ENCODE measurements at places on chromosomes 12 and 14. TPM values are rescaled to one million over a fixed set of nuclear protein-coding genes. Genes with fewer than 3 reads are reported as not detected.

CLEC6A gene
- not detected for total RNA-seq

TAS2R7 gene
- total RNA-seq = not detected

CLEC4C gene
- total RNA-seq = 0.44 TPM

SSTR1 gene
- total RNA-seq = not detected

MYBPC1 gene
- total RNA-seq = not detected

CLEC2D gene
- 437 TPM for total RNA-seq

HSP90AA1 gene
- 435 TPM for total RNA-seq

PLEKHG7 gene
- 3.4 TPM for total RNA-seq

RFLNA gene
- not detected for total RNA-seq

FGF6 gene
- total RNA-seq = not detected

DNAJC22 gene
- total RNA-seq = not detected

IQSEC3 gene
- not detected for total RNA-seq

DNA sequence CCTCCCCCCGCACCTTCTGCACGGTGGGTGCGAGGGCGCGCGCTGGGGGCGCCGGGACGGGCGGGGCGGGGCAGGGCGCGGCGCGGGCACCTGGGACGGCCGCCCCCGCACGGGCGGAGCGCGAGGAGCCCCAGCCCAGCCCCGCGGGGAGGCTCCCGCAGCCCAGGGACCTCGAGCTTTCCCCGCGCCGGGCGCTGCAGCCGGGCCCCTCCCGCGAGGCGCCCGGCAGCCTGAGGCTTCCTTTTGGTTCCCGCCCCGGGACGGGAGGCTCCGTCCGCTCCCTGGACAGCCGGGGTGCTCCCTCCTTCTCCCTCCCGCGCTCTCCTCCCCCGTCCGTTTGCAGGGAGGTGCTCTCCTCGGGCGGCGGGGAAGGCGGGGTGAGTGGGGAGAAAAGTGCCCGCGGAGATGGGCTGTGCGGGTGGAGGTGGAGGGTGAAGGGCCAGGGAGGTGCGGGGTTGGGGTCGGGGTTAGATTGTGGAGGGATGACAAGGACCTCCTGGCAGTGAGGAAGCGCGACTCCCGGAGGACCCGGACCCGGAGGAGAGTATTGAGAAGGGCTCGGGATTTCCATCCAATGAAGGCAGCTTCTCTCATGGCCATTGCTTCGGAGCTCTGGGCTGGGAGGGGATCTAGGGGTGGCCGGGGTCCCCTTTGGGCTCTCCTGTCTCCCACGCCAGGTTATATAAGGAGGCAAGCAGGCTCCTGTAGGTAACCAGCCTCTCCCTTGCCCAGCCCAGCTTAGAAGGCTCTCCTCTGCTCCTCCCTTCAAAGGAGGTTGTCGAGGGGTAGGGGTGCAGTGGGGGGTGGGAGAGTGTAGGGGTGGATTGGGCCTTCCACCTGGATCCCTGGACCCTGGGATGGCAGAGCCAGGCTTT, 645 bp downstream of the JDP2 start:
- peak; percentile 33 for DNase-seq

DNA sequence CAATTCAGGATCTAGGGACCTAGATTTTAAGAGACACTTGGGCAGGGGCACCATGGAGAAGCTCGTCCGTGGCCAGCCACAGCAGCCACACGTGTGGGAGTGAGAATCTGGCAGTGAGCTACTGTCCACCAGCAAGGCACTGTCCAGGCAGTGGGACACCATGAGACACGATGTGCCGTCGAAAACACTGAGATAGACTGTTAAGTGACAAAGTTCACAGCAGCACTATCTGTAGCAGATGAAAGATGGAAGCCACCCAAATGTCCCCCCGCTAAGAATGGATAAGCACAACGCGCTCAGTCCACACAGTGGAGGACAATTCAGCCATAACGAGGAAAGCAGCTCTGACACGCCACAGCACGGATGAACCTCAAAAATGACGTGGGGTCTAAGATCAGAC, 19.7 kb downstream of the RILPL1 start:
- no peak for DNase-seq

- no peak for DNase-seq
Measured at GRCh38 chr12:23380419-23381100, 568.9 kb downstream of the SOX5 start.

- no peak for DNase-seq
Measured at GRCh38 chr12:25670076-25671055, 117.3 kb upstream of the LMNTD1 start.

- peak; percentile 79 for DNase-seq
Measured at GRCh38 chr12:124466216-124467128, 100.9 kb downstream of the NCOR2 start.

GRCh38 chr14:24915958-24916595, 133.9 kb downstream of the STXBP6 start:
- no peak for DNase-seq

DNA sequence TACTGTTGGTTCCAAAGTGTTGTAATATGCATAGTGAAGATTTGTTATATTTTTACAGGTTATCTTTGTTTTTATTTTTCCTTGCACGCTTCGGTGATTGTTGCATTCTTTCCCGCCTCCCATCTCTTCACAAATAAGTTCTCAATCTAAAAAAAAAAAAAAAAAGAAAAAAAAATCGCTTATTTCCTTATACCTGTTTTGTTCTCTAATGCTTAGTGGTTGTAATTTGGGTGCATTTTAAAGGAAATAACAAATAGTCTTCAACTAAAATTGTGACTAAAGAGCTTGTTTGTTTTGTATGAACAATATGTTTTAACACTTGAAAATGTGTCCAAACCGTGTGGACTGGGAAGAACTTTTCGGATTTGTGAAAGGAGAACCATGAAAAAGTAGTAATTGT, 1.5 kb downstream of the CAND1 start:
- DNase-seq = no peak

- DNase-seq = no peak
Measured at GRCh38 chr14:99803803-99804202, 10.6 kb downstream of the EML1 start.

GRCh38 chr14:101062065-101062450, 158.5 kb upstream of the RTL1 start:
- no peak for DNase-seq

DNA sequence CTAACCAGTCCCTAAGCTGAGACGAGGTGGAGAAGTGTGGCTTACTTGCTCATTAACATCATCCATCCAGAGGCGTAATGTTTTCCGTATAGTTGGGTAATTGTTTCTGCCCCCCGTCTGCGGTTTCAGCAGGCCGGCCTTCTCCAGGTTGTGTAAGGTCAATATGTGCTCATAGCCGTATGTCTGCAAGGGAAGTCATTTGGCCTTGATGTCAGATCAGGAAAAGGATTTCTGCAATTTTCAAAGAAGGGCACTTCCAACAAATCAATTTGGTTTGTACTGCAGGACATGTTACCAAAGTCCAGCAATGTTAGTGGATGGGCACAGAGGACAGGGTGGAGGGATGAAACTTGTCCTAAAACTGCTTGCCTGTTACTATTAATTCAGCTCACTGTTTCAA, 9.9 kb upstream of the DIABLO start:
- no peak for DNase-seq

DNA sequence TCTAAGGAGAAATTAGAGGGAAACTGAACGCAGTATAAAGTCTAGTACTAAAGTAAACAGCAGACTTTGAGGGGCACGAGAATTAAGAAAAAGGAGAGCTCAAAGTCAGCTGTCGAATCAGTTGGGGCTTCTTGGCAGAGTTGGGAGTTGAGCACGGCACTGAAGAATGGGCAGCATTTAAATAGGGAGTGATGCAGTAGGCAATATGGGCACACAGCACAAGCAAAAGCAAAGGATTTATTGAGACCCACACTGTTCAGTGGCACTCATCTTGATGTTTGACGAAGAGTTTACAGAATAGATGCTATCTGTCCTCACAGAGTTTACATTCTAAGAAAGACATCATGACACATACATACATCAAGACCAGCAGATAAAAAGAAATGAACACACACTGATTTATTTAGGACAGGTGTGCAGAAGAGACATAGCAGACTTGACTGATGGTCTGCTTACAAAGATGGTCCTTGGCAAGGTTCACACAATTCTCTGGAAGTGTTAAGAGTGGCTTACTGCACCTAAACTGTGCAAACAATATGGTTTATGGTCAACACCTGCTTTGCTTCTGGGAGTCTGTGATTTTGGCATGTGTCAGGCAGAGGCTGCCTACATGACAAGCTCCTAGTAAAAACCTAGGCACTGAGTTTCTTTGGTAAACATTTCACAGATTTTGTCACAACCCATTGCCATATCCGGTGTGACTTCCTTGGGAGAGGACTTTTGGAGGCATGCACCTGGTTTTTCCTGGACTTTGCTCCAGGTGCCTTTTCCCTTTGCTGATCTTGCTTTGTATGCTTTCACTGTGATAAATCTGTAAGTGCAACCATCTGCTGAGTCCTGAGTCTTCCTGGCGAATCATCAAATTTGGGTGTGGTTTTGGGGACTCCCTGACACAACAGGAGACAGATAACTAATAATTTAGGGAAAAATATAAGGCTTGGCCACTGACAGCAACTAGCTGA, 26.3 kb downstream of the ALKBH1 start:
- no peak for DNase-seq

DNA sequence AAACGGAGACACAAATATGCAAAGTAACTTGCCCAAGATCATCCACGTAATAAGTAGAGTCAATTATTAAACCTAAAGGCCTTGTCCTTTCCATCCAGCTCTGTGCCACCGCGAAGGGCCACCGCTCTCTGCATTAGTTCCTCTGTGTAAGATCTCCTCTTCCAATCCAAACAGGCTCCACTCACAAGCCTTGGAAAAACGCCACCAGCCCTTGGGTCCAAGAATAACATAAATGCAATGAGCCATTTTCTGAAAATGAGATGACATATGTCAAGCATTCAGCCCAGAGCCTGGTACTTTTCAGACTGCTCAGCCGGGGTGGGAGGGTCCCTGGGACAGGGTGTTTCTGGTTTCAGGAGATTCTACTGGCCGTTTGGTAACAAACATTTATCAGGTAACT, 30.0 kb downstream of the DGLUCY start:
- no peak for DNase-seq

DNA sequence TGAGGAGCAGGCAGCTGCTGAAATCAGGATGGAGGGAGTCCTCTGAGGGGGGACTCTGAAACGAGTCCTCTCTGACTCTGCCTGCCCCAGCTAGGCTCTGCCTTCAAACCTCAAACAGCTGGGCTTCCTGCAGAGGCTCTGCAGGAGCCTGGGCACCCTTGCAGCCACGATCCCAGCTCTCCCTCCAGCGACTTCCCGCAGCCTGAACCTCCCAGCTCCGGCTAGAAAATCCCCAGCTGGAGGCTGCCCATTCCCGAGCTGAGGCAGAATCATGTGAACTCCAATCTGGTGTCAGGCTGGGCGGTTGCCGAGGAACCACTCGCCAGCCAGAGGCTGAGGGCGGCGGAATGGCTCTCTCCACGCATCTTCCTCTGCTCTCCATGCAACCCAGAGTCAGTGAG, at the start of gene GPR68:
GPR68 (minus strand) TSS at position 204 of the 401 bp plus-strand sequence. CDS start 9,654 bp downstream, outside the sequence.
- no peak for DNase-seq

GRCh38 chr12:123849517-123849916, 87.4 kb downstream of the DNAH10 start:
- no peak for DNase-seq

DNA sequence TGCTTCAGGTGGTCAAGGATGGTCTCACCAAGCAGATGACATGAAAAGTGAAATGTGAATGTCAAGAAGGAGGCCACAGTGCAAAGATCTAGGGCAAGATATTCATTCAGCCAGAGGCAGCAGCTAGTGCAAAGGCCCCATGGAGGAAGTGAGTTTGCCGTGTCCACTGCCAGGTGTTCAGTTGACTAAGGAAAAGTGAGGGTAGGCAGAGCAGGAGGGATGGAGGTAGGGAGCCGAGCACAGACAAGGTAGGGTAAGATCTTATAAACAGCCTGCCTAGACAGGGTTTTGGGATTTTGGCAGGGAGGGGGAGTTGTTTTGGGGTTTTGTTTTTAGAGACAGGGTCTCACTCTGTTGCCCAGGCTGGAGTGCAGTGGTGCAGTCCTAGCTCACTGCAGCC, 11.9 kb downstream of the PPP2R5C start:
- no peak for DNase-seq

GRCh38 chr12:110717037-110717436, 25.7 kb downstream of the PPP1CC start:
- no peak for DNase-seq

DNA sequence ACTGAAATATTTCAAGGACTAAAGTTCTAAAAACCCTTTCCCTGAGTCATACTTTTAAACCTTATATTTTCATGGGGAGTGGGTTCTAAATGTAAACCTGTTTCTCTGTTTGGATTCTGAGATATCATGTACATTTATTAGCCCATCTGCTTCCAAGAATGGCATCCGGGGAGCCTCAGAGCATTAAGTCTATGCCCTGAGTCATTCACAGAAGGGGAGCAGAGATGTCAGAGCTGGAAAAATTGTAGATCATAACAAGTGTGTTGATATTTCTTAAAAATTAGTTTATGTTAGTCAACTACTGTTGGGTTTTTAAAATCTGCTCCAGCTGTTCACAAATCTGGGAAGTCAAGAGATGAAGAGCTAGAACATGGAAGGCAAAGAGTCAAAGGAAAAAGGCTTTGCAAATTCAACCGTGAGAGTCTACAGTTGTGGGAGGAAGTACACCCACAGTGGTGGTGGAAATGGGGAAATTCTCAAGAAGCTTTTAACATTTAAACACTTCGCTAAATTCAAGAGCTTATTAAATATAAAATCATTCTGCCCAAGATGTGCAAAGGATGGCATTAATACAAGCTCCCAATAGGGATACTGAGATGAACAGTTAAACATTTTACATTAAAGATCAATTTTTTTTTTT, 70.5 kb upstream of the FLRT2 start:
- DNase-seq = no peak

DNA sequence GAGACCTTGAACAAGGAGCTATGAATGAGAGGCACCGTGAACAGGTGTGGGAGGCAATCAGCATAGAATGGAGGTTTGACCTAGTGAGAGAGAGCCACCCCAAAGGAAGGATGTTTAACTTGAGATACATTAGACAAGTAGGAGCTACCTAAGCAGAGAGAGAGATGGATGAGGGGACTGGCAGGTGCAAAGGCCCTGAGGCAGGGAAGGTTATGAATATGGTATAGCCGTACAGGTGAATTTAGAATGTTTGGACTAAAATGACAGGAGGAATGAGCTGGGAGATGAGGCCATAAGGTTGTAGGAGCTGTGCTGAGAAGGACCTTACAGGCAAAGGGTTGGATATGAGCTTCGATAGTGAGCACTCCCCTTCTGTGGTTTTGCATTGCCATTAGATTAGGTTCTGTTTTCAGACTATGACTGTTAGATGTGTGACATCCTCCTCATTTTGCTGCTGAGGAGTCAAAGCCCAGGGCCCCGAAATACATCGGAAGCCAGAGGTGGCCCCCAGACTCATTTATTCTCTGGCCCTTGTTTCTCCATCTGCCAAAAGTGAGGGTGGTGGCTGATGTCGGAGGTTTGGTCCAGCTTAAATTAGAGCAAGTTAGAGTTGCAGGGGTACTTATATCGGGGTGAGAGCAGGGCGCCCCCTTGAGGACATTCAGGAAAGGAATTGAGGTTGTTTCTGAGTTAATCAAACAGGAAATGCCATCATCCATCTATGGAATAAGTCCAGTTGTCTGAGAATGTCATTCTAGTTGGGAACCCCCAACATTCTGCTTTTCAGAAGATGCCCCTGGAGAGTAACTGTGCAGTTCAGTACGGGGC, 29.4 kb downstream of the SLC24A4 start:
- DNase-seq = no peak

GRCh38 chr12:116931665-116932064, 20.9 kb downstream of the FBXW8 start:
- DNase-seq = no peak

- peak; percentile 27 for DNase-seq
Measured at GRCh38 chr14:65961004-65961403, 525.2 kb upstream of the CCDC196 start.

- no peak for DNase-seq
Measured at GRCh38 chr14:79177106-79177505, 1006.9 kb downstream of the NRXN3 start.

- DNase-seq = no peak
Measured at GRCh38 chr12:55703288-55703687, 4.4 kb downstream of the ITGA7 start.

- no peak for DNase-seq
Measured at GRCh38 chr12:79884401-79885006, 50.4 kb downstream of the PPP1R12A start.
